AG09319 (cell line): ENCODE measurements at places on chromosomes 2 and 18.
A peak's percentile ranks its signal among the peaks of the same experiment; 100 is the strongest.

DNA sequence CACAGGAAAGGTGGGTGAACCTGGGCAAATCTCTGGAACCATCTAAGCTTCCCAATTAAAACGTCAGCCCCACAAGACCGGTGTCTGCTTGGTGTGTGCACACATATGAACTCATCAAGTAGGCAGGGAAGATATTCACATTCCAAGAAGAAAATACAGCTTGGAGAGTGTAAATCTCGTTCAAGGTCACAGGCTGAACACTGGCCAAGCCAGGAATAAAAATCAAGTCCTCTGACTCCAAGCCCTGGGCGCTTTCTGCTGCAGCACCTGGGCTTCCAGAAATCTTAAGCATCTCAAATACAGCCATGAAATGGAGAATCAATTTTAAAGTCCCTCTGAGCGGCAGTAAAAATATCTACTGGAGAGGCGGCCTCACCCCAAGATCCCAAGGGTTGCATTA is 150.9 kb downstream of the TWIST2 start:
- DNase-seq: no peak

DNA sequence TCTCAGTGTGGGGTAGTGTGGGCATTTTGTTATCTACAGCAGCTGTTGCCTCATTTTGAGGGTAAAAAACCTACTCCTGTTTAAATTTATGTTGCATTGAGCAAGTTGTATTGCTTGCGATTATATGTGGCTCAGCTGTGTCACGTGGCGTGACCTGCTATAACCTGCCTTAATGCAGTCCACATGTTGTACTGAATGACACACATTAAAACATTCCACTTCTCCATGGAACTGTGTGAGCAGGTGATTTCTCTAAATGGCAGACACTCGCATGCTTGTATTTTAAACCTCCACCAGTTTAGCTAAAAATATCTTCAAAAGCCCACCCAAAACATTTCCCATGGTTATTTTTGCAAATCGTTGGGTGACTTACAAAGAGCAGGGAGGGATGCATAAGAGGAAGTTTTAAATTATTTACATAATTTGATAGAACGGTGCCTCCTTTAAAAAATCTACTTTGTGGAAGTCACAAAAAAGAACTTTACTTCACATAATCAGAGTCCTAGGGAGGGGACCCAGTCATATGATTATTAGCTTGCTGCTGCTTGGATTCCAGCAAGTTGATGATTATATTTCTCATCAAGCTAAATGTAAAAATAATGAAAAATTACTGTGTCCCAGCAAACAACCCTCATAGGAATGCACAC is 163.3 kb upstream of the ZEB2 start:
- DNase-seq: no peak

GRCh38 chr18:59959073-59959472 is 59.3 kb downstream of the PMAIP1 start:
- no peak for DNase-seq

GRCh38 chr2:39948016-39948719 is 169.1 kb upstream of the THUMPD2 start:
- no peak for DNase-seq

- DNase-seq: no peak
Observed at GRCh38 chr2:114025030-114025429, 135.1 kb downstream of the ACTR3 start.

DNA sequence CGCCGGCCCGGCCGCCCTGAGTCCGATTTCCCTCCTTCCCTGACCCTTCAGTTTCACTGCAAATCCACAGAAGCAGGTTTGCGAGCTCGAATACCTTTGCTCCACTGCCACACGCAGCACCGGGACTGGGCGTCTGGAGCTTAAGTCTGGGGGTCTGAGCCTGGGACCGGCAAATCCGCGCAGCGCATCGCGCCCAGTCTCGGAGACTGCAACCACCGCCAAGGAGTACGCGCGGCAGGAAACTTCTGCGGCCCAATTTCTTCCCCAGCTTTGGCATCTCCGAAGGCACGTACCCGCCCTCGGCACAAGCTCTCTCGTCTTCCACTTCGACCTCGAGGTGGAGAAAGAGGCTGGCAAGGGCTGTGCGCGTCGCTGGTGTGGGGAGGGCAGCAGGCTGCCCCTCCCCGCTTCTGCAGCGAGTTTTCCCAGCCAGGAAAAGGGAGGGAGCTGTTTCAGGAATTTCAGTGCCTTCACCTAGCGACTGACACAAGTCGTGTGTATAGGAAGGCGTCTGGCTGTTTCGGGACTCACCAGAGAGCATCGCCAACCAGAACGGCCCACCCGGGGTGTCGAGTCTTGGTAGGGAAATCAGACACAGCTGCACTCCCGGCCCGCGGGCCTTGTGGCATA is 4.6 kb downstream of the SIX2 start:
- no peak for DNase-seq

DNA sequence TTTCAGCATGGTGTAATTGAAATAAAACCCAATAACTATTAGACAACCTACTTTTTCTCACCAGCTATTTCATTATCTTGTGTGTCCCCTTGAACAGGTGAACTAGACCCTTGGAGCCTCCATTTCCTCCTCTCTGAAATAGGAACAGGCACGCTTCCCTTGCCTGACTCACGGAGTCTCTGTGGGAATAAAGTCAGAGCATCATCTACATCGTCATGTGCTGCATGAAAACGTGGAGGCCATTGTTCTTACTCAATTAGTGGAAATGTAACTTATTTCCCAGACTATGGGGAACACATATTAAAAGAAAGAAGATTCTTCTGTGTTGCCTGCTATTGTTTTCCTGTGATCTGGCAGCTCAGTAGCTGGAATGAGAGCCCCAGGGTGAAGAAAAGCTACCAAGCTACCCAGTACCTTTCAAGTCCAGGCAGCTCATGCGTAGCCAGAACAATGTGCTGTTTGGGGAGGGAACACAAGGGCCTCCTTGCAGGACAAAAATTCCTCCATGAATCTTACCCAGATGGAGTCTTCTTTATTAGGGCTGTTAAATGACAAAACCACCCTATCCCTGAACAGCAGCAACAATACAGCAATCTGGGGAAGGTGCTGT is 59.8 kb downstream of the SOX11 start:
- DNase-seq: no peak

GRCh38 chr2:66845307-66845706 is 410.4 kb downstream of the MEIS1 start:
- DNase-seq: no peak

GRCh38 chr2:127413782-127414637 is 4.2 kb upstream of the PROC start:
- no peak for DNase-seq

DNA sequence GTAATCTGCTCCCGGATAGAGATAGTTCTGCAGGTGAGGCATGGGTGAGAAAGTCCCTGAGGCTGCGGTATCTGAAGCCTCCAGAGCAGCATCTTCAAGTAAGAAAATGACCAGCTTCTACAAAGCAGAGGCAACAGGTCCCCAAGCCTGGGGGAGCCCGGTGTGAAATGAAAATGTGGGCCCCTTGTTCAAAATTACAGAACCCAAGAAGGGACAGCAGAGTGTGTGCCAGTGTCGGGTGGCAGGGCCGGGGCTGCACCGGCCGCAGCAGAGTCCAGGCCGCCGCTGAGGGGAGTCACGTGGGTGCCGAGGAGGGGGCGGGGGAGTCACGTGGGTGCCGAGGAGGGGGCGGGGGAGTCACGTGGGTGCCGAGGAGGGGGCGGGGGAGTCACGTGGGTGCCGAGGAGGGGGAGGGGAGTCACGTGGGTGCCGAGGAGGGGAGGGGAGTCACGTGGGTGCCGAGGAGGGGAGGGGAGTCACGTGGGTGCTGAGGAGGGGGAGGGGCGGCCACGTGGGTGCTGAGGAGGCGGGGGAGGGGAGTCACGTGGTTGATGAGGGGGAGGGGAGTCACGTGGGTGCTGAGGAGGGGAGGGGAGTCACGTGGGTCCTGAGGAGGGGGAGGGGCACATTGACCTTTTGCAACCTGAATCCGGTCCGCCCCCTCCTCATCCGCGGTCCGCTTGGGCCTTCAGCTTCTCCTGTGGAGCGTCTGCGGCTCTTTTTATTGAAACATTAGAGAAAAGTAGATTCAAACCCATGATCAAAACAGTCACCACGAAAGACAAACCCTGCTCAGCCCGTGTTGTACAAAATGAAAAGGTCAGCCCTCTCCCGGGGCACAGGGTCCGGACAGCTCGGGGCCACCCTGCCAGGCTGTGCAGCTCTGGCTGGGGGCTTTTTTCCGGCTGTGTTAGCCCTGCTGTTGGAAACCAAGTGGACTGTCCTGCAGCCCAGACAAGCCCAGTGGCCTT is 10.4 kb downstream of the COLEC11 start:
- peak; percentile 20 for DNase-seq

DNA sequence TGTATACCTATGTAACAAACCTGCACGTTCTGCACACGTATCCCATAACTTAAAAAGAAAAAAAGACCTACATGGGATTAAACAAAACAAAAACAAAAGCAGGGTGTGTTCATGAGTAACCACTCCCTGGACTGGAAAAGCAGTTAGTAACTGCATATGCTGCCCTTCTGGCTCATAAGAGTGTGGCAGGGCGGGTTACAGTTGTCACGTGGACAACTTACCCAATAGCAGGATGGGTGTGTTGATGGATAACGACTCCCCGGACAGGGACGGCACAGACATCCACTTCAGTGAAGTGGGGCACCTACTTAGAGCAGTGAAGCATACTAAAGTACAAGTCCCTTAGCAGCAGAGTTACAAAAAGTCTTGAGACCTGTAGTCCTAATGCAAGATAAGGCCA is 136.7 kb downstream of the CCBE1 start:
- no peak for DNase-seq

GRCh38 chr18:54257015-54257414 is 12.3 kb upstream of the POLI start:
- no peak for DNase-seq

DNA sequence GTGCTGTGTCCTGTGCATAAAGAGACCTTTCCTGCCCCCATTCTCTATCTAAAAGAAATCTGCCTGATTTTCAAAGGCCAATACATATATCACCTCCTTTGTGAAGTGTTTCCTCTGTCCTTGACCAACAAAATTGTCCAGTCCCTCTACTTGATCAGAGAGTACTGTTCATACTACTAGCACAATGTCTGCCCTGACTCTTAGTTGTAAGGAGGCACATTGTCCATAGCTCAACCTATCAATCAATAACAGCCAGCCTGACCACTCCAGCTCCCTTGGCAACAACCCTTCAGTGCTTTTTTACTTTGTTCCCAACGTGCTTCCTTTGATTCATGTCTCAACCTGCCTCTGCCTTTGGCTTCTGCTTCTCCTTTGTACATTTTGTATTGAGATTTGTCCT is 398.9 kb downstream of the TRIB2 start:
- DNase-seq: no peak

- no peak for DNase-seq
Observed at GRCh38 chr2:192773044-192773443, 578.3 kb upstream of the TMEFF2 start.

DNA sequence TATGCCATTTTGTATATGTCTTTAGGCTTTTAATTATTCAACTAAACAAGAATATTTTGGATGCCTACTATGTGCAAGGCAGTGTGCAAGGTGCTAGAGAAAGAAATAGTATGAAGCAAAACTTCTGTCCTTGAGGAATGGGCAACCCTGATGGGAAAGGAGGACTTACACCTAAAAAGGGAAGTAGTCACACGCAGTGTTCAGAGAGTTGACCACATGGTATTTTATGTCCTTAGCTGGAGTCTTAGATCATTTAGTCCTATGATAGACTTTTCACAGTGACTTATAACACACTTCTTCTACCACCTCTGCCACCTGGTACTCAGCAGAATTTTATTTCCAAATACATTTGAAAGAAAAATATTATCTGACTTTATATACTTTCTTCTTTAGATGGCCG is 291.6 kb downstream of the PLCL1 start:
- DNase-seq: no peak

- DNase-seq: no peak
Observed at GRCh38 chr2:160035125-160035524, 27.3 kb downstream of the PLA2R1 start.
